Activated CD8-positive, alpha-beta memory T cell treated with anti-CD3 and anti-CD28 coated beads for 24 hours (primary cell): ENCODE measurements at places on chromosomes 1 and 21.

- DNase-seq = no peak
These were observed 24.1 kb downstream of the PIGM start for GRCh38 chr1:160007577-160008200.

GRCh38 chr1:69567652-69568420, at the start of gene LRRC7:
TSS of gene LRRC7 (plus strand) at chr1:69567922. CDS start at chr1:69568640, 718 bp downstream.
- DNase-seq = no peak

- no peak for DNase-seq
These were observed 157.9 kb upstream of the CHRM3 start for GRCh38 chr1:239228451-239228850.

- DNase-seq = no peak
These were observed 10.6 kb upstream of the PTTG1IP start for GRCh38 chr21:44884097-44884496.

GRCh38 chr1:40029608-40030007, 10.9 kb upstream of the CAP1 start:
- no peak for DNase-seq

- DNase-seq = peak; percentile 75
These were observed 71.0 kb downstream of the NFASC start for GRCh38 chr1:204941421-204942338.

DNA sequence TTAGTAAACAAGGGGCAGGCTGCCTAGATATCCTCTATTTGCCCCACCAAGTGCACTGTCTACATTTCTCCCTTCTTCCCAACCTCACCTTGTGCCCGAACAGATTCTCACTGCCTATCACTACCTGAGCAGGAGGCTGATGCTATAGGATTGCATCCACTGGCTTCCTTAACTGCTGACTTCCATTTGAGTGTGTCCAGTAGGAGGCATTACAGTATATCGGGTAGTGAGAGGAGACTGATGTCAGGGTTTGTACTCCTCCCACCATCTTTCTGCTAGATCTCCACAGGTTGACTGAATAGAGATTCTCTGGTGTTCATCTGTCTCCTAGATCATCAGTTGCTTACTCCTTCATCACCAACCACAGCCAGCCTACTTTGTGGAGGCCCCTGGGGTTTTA, 796.3 kb downstream of the LRRIQ3 start:
- DNase-seq = no peak
